ENCODE measurements at places on chromosomes 11 and 22.

- DNase-seq: no peak
Measured at GRCh38 chr11:122141725-122142124, 25.7 kb upstream of the BLID start.

DNA sequence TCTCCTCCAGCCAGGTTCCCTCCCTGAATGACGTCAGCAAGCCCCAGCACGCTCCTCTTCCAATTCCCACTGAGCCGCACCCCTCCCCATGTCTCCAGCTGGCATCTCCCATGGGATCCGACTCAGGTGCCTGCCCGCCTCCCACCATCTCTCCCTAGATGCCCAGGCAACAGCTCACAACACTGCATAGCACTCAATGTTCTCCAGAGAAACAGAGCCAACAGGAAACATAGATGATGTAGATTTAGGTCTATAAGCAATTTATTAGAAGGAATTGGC, 532.3 kb downstream of the BRD1 start:
- no peak for DNase-seq

DNA sequence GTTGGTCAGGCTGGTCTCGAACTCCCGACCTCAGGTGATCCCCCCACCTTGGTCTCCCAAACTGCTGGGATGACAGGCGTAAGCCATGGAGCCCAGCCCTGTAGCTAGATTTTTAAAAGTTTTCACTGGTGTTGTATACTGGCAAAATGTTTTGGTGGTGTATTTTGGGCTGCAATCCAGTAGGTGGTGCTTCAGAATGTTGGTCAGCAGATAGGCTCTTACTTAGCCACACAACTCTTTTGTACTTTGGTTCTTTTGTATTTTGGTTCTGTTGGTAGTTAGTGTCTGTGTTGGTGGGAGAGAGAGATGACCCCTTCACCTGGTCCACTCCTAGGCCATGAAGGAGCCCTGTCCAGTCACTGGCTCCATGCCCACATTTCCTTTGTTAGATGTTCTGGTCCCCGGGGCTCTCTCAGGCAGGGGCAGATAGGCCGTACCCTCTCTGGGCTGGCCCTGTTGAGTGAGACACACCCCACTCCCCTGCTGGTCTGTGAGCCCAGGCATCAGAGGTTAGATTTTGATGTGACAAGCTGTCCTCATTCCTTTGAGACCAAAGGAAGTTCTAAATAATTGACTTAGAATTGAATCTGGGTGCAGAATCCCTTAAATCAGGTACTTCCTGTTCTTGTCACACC, 123.8 kb downstream of the DDX10 start:
- peak; percentile 51 for DNase-seq

DNA sequence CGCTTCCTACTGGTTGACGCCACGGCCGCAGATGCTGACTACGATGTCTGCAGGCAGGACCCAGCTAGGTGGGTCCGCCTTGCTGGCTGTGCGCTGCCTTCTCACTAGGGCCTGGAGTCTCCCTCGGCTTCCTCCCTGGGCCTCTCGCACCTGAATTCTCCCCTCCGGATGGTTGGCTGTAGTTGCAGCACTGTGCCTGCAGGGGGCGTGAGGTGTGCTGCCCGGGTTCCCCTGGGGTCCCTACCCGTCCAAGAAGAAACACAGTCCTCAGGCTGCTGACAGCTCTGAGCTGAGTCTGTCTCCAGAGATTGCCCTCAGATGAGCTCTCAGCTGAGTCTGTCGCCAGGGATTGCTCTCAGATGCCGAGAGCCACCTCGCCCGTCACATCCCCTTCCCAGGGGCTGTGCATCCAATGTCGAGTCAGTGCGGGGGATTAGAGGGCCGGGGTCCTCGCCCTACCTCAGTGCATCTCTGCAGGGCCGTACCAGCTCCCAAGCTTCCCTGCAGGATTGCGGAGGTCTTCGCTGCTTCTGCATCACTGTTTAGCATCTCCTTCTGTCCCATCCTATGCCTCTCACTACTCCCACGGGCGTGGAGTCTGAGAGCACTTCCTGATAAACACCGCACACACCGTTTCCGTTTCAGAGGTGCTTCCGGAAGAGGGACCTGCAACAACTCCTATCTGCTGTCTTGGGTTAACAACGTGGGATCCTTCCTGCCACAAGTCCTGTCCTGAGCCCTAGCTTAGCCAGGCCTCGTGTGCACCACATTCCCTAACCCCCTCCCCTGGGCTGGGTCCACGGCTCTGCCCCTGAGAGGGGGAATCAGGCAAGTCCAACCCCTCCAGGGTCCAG, 196.9 kb downstream of the CSNK2A3 start:
- no peak for DNase-seq

GRCh38 chr22:27947448-27947847, 28.4 kb upstream of the PITPNB start:
- no peak for DNase-seq

DNA sequence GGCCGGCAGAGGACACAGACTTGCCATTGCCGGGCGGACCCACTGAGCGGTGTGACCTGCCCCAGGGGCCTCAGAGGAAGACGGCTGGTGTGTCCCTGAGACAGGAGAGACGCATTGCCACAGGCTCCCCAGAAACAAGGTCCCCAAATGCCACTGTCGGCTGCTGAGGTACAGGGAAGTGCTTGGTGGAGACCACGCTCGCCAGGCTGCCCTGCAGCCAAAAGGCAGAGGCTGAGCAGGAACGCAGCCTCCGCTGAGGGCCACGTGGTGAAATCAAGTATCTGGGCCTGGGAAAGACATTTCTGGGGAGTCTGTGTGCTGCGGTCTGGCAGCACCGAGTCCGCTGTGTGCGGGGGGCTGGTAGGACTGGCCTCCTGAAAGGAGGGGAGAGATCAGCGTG, 794.9 kb downstream of the BRD1 start:
- DNase-seq: no peak

GRCh38 chr11:88799771-88800500, 265.8 kb downstream of the GRM5 start:
- no peak for DNase-seq

- no peak for DNase-seq
Measured at GRCh38 chr11:8792710-8793109, 110.1 kb downstream of the RPL27A start.

DNA sequence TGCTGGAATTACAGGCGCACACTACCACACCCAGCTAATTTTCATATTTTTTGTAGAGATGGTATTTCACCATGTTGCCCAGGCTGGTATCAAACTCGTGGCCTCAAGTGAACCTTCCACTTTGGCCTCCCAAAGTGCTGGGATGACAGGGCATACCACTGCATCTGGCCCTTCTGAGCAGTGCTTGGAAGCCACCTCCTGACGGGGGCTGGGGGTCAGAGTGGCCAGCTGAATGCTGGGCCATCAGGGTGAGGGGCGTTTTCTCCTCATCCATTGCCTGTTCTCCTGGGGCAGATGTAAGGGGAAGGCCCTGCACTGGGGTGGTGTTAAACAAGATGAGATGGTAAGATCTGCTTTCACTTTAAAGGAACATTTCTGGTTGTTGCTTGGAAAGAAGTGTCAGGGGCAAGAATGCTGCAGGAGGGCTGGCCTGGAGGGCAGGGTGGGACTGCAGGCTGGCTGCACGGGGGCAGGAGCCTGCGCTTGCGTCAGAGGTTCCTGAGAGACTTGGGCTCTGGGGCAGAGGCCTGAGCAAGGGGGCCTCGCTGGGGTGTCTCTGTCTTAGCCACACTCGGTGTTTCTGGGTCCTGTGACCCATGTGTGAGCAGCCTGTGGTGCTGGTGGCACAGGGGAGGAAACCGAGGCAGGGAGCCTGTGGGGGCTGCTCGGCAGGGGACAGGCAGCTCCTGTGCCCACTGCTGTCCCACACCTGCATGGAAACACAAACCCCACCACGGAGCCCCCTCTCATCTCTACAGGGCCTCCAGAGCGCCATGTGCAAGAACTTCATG, 17.2 kb downstream of the DGCR6L start:
- no peak for DNase-seq

GRCh38 chr22:46653596-46653995, 33.4 kb downstream of the GRAMD4 start:
- no peak for DNase-seq

DNA sequence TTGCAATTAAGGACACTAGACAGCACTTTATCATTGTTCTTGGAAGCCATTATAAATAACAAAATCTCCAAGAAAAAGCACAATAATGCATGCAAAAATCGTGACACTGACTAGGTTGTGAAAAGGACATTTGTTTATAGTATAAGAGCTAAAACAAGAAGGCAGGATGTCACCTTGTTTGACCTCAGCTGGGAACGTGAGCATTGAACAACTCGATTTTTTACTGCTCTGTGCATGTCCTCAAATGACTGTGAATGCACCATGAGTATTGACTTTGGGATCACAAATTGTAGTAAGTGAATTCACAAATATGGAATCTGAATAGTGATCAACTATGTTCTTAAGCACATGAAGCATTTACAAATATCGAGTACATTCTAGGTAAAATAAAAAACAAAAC, 35.3 kb upstream of the ARHGAP20 start:
- no peak for DNase-seq

GRCh38 chr11:118290923-118291322, 13.6 kb upstream of the CD3E start:
- no peak for DNase-seq

GRCh38 chr22:22599248-22599647, 40.2 kb upstream of the PRAME start:
- DNase-seq: no peak

DNA sequence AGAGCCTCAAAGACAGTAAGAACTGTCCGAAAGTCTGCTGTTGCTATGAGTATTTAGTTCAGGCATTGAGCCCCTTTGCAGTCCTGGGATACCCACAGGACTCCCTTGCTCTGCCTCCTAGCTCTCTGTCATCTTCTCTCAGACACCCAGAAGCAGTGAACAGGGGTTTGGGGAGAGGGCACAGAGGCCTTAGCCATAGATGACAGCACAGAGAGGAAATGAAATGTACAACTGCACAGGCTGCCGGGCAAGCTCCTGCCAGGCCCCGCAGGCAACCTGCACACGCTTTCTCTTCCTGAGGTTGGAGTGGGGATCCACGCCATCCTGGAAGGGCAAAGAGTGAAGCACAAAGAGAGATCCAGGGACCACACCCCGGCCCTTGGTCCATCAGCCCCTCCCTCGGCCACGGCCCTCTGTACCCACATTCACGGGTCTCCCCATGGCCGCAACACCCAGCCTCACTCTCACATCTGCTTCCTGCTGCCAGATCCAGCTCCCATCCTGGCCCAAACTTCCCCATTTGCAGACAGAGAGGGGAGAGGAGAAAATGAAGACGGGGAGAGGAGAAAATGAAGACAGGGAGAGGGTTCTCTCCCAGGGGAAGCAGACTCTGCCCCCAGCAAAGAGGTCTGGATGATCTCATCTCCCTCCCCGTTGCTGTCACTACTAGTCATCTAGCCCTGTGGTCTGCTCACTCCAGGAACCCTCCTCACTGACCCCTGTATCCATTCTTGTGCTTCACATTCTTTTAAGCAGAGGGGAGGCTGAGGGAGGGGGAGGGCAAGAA, 40.7 kb downstream of the CD6 start:
- peak; percentile 90 for DNase-seq

GRCh38 chr11:113998574-113998973, 23.7 kb downstream of the HTR3A start:
- DNase-seq: no peak

- peak; percentile 51 for DNase-seq
Measured at GRCh38 chr11:128859563-128860441, 7.3 kb downstream of the KCNJ1 start.

- DNase-seq: no peak
Measured at GRCh38 chr11:108221911-108222573, 396 bp downstream of the NPAT start.

GRCh38 chr11:129625930-129626329, 189.7 kb upstream of the TMEM45B start:
- DNase-seq: no peak

- peak; percentile 88 for DNase-seq
Measured at GRCh38 chr11:97722065-97722464, 1298.7 kb upstream of the CNTN5 start.

DNA sequence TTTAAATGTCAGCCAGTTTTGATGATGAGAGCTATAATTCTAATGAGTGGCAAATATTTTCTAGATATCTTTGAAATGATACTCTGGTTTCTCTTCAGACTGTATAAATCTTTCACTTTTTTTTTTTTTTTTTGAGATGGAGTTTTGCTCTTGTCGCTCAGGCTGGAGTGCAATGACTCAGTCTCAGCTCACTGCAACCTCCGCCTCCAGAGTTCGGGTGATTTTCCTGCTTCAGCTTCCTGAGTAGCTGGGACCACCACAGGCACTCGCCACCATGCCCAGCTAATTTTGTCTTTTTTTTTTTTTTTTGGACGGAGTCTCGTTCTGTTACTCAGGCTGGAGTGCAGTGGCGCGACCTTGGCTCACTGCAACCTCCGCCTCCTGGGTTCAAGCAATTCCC, 113.6 kb downstream of the TEAD1 start:
- peak; percentile 79 for DNase-seq

DNA sequence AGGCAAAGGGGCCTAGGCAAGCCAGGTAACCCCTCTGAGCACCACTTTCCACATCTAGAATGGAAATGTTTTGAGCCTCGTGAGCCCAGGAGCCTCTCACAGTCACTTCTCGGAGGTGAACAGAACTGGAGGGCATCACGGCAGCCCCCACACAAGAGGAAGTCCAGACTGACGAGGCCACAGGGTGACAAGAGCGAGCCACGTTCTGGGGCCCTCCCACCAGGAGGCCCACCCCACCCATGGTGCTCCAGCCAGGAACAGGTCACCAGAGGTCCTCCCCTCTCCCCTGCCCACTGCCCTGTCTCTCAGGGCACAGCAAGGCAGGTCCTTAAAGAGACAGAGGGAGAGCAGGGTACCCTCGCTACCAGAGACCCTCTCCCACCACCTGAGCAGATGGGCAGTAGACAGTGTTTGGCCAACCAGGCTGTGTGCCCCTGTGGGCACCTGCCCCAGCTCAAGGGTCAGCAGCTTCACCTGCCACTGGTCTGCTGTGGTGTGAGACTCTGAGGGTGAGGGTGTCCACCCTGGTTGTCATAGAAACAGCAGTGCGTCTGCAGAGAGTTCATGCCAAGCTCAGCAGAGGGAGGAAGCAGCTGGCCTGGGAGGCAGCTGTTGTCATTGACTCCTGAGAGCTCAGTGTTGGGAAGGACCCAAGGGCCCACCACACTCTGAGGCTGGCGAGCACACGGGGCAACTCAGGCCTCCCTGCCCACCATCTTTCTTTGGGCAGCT, 31.4 kb downstream of the RSPH14 start:
- no peak for DNase-seq

GRCh38 chr11:64759131-64759721, 548 bp downstream of the PYGM start:
- DNase-seq: no peak

- no peak for DNase-seq
Measured at GRCh38 chr11:58688789-58689503, 42.8 kb downstream of the GLYAT start.

GRCh38 chr22:42061041-42061440, 9.6 kb downstream of the NAGA start:
- no peak for DNase-seq

GRCh38 chr22:24391836-24392217, 35.6 kb upstream of the ADORA2A start:
- peak; percentile 53 for DNase-seq

DNA sequence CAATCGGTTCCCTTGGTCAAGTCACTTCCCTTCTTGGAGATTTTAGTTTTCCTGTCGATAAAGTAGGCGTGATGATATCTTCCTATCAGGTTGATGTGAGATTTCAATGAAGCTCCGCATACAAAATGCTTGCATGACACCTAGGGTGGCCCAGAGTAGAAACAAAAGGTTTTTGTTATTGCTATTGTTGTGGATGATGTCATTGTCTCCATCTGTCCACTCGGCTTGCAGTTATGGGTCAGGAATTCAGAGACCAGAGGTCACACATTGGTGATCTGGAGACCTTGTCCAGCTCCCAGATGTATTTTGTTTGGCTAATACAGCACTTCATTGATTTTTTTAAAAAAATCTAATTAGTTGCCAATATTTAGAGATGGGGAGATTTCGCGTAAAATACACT, 382.1 kb downstream of the MN1 start:
- no peak for DNase-seq

- no peak for DNase-seq
Measured at GRCh38 chr11:130762638-130763037, 153.6 kb downstream of the SNX19 start.

Data from fibroblast of skin of scalp (primary cell).